Left renal pelvis (tissue), 4 donors: ENCODE measurements at places on chromosomes 13 and 19.

DNA sequence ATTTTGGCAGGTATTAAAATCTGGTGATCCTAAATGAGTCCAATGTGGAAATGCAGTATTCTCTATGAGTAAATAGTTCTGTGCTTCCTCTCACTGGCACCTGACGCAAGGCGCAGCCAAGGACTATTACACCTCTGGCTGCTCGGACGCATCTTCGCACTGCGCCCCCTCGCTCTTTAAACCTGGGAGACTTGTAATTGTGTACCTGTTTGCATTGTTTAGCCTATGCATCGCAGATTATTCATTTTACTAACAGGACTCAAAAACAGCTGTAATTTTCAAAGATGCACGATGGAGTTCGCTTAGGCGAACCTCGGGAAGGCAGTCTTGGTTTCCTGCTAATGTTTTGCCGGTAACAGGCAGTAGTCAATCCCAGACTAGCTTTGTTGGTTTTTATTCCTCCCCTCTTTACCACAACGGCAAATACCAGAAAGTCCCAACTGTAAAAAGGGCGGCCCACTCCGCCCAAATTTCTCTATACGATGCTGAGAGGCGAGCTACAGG is 113.2 kb downstream of the KCNRG start:
- no peak for DNase-seq

DNA sequence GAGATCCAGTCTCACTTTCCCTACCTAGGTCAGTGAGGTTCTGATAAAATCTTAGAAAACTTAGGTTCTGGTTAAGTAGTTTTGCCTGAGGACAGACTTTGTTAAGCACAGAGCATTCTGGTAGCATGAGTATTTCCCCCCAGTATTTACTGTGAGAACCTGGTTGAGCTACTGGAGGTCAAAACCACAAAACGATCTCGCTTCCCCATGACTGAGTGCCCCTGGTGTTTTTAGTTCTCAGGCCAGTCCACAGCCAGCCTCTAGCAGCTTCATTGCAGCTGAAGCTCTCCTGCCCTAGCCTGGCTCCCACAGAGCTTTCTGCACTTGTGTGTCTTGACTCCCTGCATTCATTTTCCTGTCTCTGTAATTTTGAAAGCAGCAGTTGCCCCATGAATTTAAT is 1138.2 kb downstream of the UQCRFS1 start:
- DNase-seq: no peak

DNA sequence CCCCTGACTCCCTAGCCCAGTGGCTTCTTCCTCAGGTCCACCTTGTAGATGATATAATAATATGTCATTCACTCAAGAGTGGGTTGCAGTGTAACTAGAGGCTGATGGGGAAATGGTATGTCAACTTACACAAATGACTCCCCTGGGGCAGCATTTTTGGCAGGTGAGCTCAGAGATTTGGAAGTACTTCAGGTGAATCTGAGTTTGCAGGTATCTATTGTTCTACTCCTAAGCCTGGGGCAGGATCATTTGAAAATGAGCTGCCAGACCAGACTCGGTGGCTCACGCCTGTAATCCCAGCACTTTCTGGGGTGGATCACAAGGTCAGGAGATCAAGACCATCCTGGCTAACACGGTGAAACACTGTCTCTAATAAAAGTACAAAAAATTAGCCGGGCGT is 11.6 kb upstream of the CNMD start:
- no peak for DNase-seq

GRCh38 chr19:1018932-1019615 is 1.8 kb downstream of the TMEM259 start:
- DNase-seq: no peak

- DNase-seq: no peak
These were observed 807.1 kb downstream of the DIAPH3 start for GRCh38 chr13:59356607-59357006.

- no peak for DNase-seq
These were observed 363.1 kb downstream of the FGF14 start for GRCh38 chr13:102038787-102039186.
